ENCODE measurements at places on chromosomes 2 and 18. TPM values are rescaled to one million over a fixed set of nuclear protein-coding genes. Genes with fewer than 3 reads are reported as not detected.

The DRC1 gene
- not detected for total RNA-seq

The ANKRD29 gene
- not detected for total RNA-seq

The ST8SIA3 gene
- total RNA-seq, result not detected

The CNGA3 gene
- not detected for total RNA-seq

The IL1RN gene
- total RNA-seq, result 15.9 TPM

The IL1F10 gene
- not detected for total RNA-seq

The GPR45 gene
- total RNA-seq, result not detected

The SOX11 gene
- total RNA-seq, result not detected

The GALNT14 gene
- total RNA-seq, result 0.90 TPM

The KCNG2 gene
- total RNA-seq, result not detected

The ADD2 gene
- total RNA-seq, result 3.1 TPM

The PRSS56 gene
- total RNA-seq, result not detected

The ADGRF3 gene
- total RNA-seq, result 3.1 TPM

The RBM44 gene
- total RNA-seq, result 1.0 TPM

The CDH7 gene
- not detected for total RNA-seq

The GBX2 gene
- not detected for total RNA-seq

The STAMBP gene
- 54.3 TPM for total RNA-seq

Data from activated T-helper 2 cell treated with anti-CD3 and anti-CD28 coated beads, Interferon-gamma antibody, Interleukin-2, Interleukin-4, amounts not matched to agents 10 μg/mL and 5 μg/mL and 100 μg/mL, durations not matched to agents 14 hours and 24 hours and 36 hours (primary cell).